PC-9 (cell line): ENCODE measurements at places on chromosomes 5 and 9. TPM values are rescaled to one million over a fixed set of nuclear protein-coding genes. Genes with fewer than 3 reads are reported as not detected.

- DNase-seq = no peak
These were observed 563.5 kb downstream of the PRR16 start for GRCh38 chr5:121027636-121028035.

DNA sequence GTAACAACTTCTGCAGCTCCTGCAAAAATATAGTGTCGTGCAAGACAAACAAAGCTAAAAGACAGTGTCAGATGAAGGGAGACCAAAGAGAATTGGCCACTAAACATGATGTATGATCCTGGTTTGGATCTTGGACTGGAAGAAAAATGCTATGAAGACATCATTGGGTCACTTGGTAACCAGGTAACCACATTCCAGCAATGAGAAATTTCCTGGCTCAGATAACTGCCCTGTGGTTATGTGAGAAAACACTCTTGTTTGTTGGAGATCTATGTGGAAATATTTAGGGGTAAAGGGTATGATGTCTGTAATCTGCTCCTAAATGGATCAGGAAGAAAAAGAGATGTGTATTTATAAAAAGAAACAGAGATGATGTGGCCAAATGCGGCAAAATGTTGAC lies 45.5 kb upstream of the ANKRD33B start:
- peak; percentile 35 for DNase-seq

GRCh38 chr9:91298311-91298710 lies 63.4 kb downstream of the AUH start:
- DNase-seq = peak; percentile 93

ZNF454 gene
- total RNA-seq = not detected in 2 replicates

DNA sequence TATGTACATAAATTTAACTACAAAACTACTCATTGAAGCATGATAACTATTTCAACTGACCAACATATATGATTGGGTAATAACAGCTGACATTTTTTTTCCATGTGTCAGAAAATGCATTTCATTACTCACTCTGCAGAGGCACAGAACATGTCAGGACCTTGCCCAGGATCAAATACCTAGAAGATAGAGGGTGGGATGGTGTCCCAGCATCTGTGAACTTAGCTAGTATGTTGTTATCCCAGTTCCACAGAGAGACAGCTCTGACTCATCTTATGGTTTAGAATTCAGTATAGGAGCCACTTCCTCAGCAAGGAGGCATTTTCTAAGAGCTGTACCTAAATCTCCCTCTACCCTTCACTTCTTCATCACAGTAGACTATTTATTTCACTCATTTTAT lies 1198.6 kb upstream of the ACO1 start:
- DNase-seq = no peak

DNA sequence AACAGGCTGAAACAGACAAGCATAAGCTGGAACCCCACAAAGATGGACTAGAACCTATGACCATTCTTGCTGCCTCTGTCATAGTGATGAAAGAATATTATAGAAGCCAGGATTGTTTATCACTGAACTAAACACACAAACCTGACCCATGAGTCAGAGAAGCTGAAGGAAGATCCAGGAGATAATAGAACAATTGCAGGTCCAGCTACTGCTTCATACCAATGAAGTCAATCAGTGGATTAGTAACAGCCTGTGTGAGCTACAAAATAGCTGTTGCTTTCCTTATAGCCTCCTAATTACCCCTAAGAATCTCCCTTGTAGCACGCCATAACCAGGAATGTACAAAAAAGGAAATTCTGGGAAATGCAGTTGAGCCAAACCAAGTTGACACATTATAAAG lies 459.9 kb upstream of the ZNF462 start:
- peak; percentile 81 for DNase-seq
